IPS DF 6.9 (cell line): ENCODE measurements at places on chromosomes 13 and 19.
A peak's percentile ranks its signal among the peaks of the same experiment; 100 is the strongest.

GRCh38 chr19:3275583-3276340 is 51.3 kb downstream of the CELF5 start:
- peak; percentile 68 for DNase-seq

GRCh38 chr13:59658027-59658737 is 505.5 kb downstream of the DIAPH3 start:
- DNase-seq, result no peak

- no peak for DNase-seq
Observed at GRCh38 chr19:4985551-4985991, 16.7 kb downstream of the KDM4B start.

DNA sequence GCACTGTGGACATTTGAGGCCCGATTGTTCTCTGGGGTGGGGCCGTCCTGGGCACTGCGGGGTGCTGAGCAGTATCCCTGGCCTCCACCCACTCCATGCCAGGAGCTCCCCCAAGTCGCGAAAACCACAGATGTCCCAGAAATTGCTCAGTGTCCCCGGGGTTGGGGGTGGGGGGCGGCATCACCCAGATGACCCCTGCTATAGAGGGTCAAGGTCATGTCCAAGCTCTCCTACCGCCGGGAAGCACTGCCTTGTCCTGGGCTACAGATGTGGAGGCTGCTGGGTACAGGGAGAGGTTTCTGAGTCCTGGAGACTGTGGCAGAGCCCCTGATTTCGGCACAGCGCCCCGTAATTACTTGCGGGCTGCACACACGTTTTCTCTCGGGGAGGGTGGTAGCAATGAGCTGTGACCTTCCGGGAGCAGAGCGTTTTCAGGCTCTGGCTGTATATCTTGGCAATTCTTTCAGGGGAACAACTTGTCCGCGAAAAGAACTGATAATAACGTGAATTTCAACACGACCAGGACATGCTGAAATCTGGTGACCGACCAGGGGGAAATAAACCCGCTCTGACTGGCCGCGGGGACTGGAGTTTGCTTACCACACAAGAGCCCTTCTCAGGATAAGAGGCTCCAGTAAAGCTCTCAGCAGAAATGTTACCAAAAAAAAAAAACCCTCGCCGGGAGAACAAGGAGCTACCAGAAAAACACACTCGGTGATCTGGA is 68.1 kb downstream of the GNG7 start:
- DNase-seq, result no peak

GRCh38 chr13:100108913-100109507 is 20.1 kb downstream of the PCCA start:
- no peak for DNase-seq

- no peak for DNase-seq
Observed at GRCh38 chr13:110387451-110388107, 80.5 kb downstream of the COL4A2 start.

DNA sequence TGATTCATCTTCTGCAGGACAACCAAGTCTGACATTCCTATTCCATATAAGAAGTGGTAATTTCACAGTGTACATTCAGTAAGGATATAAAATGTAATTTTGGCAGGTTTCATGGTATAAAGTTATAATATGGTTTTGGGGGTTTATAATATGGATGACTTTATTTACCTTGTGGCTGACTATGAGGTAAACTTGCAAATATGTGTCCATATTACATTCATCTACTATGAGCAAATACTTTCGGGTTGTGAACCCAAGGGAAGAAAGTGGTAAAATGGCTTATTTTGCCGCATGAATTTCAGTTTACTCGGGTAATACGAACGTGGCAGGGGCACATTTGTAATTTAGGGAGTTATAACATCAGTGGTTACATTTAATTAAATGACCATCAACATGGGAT is 86.7 kb upstream of the TNFSF11 start:
- no peak for DNase-seq

DNA sequence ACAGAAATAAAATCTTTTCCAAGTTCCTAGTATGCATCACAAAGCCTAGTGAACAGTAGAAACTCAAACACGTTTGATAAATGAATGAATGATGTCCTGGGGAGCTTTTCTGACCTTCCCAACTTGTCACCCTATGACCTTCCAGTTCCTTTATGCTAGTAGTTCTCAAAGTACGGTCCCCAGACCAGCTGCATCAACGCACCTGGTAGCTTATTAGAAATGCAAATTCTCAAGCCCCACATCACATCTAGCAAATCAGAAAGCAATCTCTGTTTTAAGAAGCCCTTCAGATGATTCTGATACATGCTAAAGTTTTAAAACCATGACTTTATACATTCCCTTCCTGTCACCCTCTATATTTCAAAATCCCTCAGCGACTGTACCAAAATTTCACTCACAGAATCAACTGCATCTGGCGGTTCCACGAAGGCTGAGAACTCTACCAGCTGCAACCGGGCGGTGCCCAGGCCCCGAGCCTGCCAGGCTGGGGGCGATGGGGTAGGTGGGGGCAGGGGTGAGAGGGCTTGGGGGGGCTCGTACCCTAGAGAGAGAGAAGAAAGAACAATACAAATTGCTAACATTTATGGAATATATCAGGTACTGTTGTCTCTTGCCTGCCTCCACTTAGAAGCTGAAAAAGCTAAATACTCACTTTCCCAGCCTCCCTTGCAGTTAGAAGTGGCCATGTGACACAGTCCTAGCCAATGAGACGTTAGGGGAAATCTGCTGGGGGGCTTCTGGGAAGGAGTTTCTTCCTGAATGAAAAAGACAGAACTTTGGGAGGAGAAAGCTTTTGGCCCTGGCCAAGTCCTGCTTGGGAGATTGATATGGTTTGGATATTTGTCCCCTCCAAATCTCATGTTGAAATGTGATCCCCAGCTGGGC is 13.3 kb downstream of the CD37 start:
- no peak for DNase-seq

GRCh38 chr13:75416327-75417011 is 65.5 kb downstream of the TBC1D4 start:
- DNase-seq, result no peak

- no peak for DNase-seq
Observed at GRCh38 chr13:21413013-21413412, 46.1 kb downstream of the ZDHHC20 start.
